ENCODE measurements at places on chromosomes 1 and 21.

GRCh38 chr1:237181743-237182317 lies 139.8 kb downstream of the RYR2 start:
- no peak for DNase-seq

- no peak for DNase-seq
These were observed 11.2 kb upstream of the CD84 start for GRCh38 chr1:160590488-160590887.

DNA sequence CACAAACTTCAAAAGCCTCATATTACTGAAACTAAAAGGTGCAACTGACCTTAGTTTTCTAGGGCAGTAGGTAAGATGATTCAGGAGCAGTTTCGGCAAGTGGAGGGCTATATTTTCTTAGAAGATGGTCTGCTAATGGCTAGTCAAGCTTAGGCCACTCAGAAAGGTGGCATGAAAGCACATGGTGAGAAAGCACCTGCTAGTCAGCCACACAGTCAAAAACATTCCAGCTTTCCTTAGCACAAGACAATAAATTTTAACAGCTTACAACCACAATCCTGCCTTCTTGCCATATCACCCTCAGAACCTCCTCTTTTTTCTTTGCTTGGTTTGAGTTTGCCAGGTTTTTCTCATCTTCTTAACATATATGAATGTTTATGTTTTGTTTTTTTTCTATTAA lies 81.1 kb upstream of the SLFNL1 start:
- DNase-seq, result no peak

DNA sequence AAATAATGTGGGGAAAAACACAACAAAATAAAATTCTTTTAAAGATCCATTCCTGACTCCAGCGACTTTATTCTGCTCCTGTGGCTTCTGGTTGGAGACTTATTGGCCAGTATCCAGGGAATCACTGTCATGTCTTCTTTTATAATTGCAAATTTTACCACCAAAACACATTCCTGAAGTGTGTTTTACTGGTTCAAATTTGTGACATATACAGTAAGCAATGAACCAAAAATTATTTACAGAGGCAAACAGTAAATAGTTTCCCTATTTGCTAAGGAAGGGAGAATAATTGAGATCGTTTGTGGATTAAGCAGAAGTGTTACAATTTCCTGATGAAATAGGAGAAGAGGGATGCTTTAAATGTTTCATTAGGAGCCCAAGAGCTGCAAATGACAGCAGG lies 118.7 kb downstream of the ZNF281 start:
- no peak for DNase-seq

- no peak for DNase-seq
These were observed 80.3 kb downstream of the LRIG2 start for GRCh38 chr1:113153116-113153803.

All from CD4-positive, alpha-beta T cell treated with Interleukin-21 for 1 hour (primary cell).